CD4-positive, alpha-beta T cell treated with Interleukin-12 subunit alpha and Interleukin-12 subunit beta, for 1 hour (primary cell): ENCODE measurements at places on chromosomes 4 and X.

DNA sequence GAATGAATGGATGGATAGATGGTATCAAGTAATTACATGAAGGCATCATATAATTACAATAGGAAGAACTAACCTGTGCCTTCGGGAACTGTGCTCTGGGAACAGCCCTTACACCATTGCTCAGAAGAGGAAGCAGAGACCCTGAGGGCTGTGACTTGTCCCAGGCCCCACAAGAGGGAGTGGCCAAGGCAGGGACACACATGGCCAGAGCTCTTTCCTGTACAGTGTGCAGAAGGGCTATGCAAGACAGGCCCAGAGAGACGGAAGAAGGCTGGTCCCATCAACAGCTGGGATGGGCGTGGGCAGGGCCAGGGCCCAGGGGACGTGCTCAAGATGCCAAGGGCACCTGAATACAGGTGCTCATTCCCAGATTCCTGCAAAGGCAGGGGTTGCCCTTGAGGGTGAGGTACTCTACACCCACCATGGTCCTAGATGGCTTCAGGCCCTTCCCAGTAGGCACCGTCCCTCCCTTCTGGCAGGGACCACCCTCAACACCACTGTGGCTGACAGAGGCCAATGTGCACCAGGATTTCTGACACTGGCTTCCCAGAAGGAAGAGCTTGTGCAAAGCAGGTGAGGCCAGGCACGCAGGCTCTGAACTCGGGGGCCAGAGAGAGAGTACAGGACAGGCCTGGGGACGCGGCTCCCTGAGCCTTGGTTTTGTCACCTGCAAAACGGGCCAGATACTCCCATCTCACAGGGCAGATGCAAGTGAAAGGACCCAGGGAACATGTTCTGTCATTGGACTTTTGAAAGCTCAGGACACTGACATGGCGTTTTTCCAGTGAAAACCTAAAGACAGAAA, 1.7 kb downstream of the EVC2 start:
- no peak for DNase-seq

GRCh38 chrX:24877854-24878650, 137.7 kb downstream of the ARX start:
- no peak for DNase-seq

DNA sequence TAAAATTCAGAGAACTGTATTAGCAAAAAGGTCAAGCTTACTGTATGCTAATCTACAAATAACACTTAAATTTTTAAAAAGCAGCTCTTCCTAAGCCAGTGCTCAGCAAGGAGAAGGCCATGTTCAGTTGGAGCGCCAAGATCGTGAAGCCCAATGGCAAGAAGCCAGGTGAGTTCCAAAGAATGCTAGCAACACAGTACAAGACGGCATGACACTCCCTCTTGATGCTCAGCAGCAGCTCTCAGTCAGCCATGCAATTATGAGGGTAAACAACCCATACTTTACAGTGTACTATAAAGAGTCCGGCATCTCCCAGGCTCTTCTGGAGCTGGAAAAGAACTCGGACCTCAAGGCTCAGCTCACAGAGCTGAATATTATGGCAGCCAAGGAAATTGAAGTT, 34.9 kb downstream of the STX18 start:
- DNase-seq: no peak

DNA sequence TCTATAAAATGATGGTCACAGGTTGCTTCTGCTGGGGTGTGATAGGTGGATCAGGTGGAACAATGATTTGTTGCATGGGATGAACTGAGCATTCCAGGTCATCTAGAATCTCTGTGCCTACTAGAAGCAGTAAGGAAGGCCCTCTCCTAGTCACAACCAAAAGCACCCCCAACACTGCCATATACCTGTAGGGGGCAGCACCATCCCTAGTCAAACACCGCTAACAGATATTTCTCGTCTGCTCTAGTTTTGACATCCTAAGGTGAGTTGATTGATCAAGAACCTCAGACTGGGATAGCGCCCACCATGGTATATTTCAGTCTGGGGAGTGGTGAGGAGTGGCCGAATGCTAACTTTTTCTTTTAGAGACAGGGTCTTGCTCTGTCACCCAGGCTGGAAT, 160.2 kb downstream of the NHS start:
- DNase-seq: peak; percentile 29

- no peak for DNase-seq
Observed at GRCh38 chr4:48237996-48238645, 31.5 kb downstream of the TEC start.

GRCh38 chr4:48269861-48270522, 354 bp upstream of the TEC start:
- DNase-seq: peak; percentile 86
